ENCODE measurements at places on chromosomes 3 and 15. TPM values are rescaled to one million over a fixed set of nuclear protein-coding genes. Genes with fewer than 3 reads are reported as not detected.

The ZNF654 gene
- total RNA-seq, result 10.1 TPM

The BTLA gene
- total RNA-seq, result not detected

The GPR62 gene
- total RNA-seq, result under 0.01 TPM

The SIDT1 gene
- total RNA-seq, result not detected

The TBC1D2B gene
- 41.1 TPM for total RNA-seq

The ERC2 gene
- total RNA-seq, result 1.1 TPM

The TGM5 gene
- not detected for total RNA-seq

The PCOLCE2 gene
- total RNA-seq, result 0.13 TPM

The SUSD5 gene
- total RNA-seq, result 0.63 TPM

The CYP1A2 gene
- under 0.01 TPM for total RNA-seq

The GRAMD2A gene
- 0.13 TPM for total RNA-seq

The HRH1 gene
- total RNA-seq, result 2.3 TPM

The PTH1R gene
- total RNA-seq, result under 0.01 TPM

GRCh38 chr3:69282181-69282580, 103.7 kb downstream of the FRMD4B start:
- DNase-seq, result peak; percentile 32

DNA sequence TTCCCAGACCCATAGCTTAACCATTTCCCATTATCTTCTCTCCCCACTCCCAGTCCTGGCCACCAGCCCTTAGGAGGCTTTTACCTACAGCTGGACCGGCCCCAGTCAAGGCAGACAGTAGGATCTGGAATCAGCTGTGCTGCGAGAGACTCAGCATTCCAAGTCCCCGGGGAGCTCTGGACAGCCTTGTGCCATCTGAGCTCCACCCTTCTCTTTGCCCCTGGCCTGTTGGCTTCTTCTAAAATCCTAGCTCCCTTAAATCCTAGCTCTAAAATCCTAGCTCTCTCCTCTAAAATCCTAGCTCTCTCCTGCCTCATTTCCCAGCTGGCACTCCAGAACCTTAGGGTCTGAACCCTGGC, 21.3 kb downstream of the MEGF11 start:
- no peak for DNase-seq

DNA sequence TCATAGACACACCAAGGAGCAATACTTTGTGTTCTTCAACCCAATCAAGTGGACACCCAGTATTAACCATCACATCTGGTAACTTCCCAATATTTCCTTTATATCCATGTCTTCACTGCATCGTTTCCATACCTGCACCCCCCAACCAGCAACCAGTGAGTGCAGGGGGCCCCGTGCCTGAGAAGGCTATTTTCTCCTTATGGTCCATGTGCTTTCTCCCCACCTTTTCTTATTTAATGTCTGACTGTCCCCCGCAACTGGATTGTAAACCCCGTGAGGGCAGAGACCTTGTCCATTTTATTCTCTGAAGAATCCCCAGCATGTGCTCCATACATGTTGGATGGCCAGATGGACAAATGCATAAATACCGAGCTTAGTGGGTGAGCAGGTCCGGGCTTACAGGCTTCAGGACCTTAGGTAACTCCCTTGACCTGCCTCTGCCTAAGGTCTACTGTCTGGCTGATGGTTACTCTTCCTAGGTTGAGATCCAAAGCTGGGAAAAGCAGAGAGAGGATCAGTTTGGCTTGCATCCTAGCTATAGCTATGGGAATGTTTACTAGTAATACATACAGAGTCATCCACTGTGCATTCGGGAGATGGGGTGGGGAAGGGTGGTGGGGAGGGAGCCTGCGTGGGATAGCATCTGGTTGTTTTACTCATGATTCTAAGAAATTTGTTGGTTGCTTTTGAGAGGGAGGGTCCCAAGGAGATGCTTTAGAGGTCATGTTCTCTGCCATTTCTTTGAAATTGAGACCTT, 41.5 kb downstream of the PXYLP1 start:
- DNase-seq, result no peak

- DNase-seq, result peak; percentile 81
Observed at GRCh38 chr3:170320461-170321121, 36.9 kb upstream of the SKIL start.

GRCh38 chr3:148073721-148074456, 623.8 kb upstream of the AGTR1 start:
- DNase-seq, result no peak

GRCh38 chr3:89184151-89184995, 77.0 kb downstream of the EPHA3 start:
- DNase-seq, result no peak

- DNase-seq, result no peak
Observed at GRCh38 chr3:34017757-34018156, 219.3 kb downstream of the PDCD6IP start.

GRCh38 chr3:24756101-24756888, 261.6 kb upstream of the THRB start:
- no peak for DNase-seq

DNA sequence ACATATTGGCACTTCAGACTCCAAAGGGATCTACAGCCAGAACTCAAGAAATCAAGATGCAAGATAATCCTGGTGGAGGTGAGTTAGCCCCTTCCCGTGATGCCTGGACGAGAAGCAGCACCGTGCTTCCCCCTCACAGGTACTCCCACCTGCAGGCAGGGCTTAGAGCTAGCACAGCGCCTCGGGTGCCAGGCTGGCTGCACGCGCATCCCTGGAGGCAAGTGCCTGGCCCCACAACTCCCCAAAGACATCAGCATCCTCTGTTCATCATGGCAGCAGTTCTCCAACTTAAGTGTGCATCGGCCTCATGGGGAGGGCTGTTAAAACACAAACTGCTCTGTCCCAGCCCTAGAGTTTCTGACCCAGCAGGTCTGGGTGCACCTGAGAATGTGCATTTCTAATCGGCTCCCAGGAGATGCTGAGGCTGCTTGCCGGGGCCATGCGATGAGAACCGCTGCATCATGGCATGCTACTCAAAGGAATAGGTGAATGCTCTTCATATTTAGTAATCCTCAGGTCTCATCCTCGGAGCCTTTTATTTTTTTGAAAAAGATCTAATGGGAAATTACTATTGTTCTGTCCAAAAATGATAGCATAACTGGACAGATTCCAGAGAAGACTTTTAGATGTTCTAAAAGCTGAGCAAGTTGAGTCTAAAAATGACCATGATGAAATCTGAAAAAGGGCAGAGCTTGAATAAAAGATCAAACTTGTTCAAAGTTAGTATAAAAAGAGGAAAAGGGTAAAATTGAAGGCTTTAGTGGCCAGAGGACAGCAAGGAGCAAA, 244.2 kb downstream of the ADAMTS17 start:
- DNase-seq, result no peak

DNA sequence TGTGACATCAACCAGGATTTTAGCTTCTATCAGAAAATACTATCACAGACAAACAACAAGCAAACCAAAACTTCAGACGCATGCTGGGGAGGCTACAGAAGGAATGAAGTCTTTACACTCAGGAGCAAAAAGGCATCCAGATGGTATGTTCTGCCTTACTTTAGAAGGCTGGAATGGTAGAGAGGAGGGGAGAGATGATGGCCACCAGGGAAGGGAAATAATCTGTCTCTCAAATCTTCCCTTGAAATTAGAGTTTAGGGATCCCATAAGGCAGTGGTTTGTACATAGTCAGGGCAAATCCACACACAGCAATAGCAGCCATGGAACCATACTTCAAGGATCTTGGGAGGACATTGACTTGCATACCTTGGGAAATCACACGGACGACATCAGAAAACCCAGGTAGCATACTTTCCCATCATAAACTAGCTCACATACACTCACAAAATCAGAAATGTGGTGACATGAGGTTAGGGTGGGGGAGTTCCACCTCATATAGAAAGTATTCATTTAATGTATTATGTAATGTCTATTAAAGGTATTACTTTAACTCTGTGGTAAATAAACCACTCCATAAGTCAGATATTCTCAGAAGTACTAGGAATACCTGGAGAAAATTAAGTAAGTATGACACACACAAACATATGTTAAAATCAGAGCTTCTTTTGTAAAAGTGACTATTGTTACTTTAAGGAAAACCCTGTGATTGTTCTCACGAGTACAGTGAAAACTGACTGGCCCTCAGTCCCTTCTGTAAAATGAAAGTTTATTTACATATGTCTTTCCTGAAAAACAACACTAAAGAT, 9.4 kb downstream of the BTLA start:
- DNase-seq, result no peak

DNA sequence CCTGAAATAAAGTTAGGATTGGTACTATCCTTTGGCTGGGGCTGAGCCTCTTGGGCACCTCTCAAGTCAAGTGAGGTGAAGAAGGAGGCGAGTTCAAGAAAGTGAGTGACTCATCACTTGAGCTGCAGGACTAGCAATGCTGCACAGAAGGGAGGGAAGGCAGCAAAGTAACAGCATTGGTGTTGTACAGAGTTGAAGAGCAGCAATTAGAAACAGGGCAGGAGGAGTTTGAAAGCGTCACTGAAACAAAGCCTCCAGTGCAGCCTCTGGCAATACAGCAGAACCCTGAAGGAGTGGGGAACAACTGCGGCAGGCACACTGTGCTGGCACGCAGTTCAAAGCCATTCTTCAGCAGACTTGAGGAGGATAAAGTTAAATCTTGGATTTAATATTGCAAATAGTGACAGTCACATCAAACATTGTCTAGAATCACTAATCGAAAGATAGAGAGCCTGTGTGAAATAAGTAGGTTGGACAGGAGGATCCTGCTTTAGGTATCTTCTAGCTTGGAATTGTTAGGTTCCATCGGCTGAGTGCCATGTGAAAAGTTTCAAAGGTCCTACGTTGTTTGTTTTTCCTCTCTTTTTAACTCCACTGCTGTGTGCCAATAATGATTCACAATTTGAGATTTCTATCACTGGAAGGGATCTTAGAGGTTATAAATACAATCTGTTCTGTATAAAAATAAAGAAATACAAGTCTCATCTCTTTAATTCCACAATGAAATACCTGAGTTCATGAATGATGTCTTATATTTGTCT, 479.8 kb downstream of the NAALADL2 start:
- DNase-seq, result no peak

DNA sequence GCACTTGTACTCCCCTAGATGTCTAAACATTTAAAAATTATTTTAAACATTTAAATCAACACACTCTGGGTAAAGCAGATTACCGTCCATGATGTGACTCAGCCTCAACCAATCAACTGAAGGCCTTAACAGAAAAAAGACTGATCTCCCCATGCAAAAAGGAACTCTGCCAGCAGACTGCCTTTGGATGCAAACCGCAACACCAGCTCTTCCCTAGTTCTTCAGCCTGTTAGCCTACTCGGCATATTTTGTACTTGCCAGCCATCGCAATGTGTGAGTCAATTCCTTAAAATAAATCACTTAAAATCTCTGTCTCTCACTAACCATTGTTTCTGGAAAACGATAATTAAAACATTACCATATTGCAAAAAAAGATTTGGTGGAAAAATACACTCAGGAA, 375.9 kb downstream of the RSL24D1 start:
- no peak for DNase-seq

DNA sequence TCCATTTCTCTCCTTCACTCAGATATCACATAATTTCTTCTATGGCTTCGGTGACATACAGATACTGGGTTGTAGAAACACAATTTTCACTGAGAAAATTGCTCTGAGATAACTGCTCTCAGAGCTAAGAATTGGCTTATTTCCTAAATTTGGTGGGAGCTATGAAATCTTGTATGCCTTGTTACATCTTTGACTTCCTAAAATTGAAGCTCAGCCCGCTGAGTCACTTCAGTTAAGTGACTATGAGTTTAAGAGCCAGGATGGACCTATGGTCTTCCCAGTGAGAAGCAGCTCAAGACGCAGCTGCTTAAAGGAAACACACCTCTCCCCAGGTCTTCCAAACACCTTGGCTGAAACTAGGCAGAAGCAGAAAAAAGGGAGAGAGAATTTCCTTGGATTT, 56.4 kb downstream of the EFHB start:
- no peak for DNase-seq

DNA sequence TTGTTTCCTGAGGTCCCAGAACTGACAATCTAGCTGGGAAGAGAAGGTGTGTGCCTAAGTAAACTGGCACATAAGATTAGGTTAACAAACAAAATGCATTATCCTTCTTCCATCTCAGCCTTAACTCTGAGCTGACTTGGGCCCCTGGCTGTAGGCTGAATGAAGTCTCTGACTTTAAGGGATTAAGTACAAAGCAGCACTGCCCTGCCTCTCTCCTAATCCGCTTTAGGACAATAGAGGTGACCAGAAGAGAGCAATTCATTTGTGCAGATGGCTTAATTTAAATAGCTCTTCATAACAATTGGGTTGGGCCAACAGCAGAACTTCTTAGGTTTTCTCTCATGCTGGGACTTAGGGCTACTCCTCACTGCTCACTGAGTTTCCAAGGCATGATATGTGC, 181.6 kb upstream of the SOX14 start:
- no peak for DNase-seq

GRCh38 chr3:63492464-63492863, 160.0 kb upstream of the SNTN start:
- no peak for DNase-seq

GRCh38 chr15:71687902-71688508, 122.3 kb upstream of the NR2E3 start:
- no peak for DNase-seq

DNA sequence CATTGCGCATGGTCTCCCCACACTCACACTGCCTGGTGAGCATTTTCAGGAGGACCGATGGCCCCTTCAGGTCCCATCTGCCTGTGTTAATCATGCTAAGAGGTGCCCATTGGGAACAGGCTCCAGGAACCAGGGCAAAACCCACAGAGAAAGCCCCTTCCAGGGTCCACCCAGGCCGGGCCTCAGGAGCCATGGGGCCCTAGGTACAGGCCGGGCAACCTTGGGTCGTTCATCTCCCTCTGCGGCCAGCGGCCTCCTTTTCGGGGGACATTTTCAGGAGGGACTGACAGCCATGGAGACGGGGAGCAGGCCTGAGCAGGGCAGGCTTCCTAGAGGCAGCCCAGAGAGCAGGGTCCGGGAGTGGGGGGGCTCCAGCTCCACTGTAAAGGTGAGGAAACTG, 68.0 kb upstream of the TAMM41 start:
- no peak for DNase-seq

GRCh38 chr15:56496635-56497034, 31.7 kb upstream of the MNS1 start:
- peak; percentile 68 for DNase-seq

DNA sequence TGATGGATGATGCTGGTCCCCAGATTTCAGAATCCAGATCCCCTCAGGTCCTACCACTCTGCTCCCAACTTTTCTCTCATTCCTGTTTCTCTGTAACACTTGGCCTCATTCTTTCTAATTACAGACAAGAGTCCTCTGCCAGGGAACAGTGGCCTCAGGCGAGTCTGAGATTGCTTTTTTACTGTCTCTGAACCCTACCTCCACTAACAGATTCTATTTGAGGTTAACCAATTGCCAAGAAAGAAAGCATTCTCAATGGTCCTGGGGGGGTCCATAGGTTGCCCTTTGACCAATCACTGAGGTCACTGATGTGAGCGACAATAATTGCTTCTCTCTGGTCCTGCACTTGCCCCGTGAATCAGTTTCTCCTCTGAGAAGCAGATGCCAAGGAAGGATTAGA, 145.2 kb upstream of the TMEM108 start:
- DNase-seq, result no peak
